ENCODE measurements at places on chromosomes 1 and 21.

- DNase-seq, result no peak
Observed at GRCh38 chr1:52614671-52615070, 12.5 kb downstream of the GPX7 start.

DNA sequence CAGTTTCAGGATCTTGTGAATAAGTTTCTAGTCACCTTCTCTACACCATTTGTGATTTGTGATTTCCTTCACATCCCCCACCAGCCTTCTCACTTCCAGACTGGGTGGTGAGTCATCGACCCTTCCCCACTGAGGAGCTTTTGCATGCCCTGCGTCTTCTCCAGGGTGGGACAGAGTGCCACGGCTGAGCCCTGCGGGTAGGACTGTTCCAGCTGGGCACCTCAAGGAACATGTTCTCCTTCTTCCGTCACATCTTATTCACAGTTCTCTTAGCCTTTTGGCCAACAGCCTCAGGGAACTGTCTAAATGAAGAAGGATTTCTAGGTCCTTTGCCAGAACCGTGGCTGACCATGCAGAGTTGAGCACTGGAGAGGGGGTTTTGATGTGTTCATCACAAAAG, 116.5 kb downstream of the TMEM53 start:
- DNase-seq, result no peak

GRCh38 chr1:116001739-116002487, 25.6 kb downstream of the SLC22A15 start:
- no peak for DNase-seq

GRCh38 chr1:20192871-20193411, 6.6 kb upstream of the PLA2G2C start:
- no peak for DNase-seq

DNA sequence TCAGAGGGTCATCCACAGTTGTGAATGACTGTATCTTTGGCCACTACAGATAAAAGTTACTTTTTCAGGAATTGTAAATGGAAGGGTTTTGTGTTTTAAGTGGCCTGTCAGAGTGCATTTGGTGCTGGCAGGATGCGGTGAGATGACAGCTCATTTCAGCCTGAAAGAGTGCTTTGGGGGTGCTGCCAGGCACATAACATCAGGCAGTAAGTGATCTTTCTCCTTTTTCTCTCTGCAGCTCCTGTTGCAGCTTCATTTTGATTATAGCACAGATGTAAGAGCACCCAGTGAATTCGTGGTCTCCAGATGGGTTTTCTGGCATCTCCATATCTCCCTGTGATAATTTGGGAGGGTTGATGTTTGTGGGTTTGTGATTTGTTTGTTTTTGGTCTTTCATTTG, 14.8 kb upstream of the FAM163A start:
- no peak for DNase-seq

DNA sequence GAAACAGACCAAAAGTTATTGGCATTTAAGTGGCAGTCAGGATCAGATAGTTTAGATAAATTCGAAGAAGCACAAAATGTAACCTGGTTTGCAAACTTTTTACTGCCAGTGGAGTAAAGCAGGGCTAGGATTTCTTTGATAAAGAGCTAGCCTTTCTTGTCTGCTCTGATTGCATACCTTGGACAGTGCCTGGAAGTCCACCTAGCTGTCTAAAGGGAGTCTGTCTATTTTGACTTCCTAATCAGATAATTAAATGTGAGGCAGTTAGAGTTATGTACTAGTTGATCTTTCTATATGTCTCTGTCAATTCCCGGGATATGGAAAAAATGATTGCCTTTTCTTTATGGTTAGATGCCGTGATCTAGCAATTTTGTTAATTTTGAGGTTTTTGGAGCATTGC, 4.1 kb downstream of the GPSM2 start:
- no peak for DNase-seq

GRCh38 chr1:91872000-91872399, 14.0 kb downstream of the TGFBR3 start:
- no peak for DNase-seq

DNA sequence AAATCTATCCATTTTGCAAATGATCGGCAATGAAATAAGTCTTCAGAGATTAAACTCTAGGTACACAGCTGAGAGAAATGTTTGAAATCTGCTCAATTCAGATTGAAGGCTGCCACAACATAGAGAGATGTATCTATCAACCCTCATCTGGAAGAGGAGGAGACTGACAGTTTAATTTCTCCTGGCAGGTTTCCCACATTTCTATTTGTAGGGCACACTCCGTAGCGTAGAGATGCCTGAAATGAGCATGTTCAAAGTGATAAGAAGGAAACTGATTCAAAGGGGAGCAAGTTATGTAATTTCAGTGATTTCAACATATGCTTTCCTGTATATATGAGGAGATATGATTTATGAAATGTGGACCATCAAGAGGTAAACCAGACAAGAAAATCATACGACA, 44.1 kb downstream of the NIBAN1 start:
- no peak for DNase-seq

GRCh38 chr1:231527586-231528171, 790 bp upstream of the TSNAX start:
- DNase-seq, result no peak

DNA sequence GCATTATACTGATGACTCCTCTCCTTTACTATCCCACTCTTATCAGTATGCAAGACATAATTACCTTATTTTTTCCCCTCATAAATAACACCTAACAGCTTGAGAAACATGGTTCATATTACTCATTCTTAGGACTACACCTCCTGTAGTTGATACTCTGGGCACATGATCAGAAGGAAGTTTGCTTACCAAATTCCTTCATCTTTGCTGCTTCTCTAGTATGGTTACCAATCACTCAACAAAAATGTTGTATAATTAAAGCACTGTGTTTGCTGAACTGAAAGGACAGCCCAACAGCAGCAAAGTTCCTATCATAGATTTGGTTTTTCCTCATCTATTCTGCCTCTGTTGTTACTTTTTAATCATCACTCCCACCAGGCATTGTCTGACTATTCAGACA, 586.3 kb downstream of the LRRIQ3 start:
- no peak for DNase-seq

DNA sequence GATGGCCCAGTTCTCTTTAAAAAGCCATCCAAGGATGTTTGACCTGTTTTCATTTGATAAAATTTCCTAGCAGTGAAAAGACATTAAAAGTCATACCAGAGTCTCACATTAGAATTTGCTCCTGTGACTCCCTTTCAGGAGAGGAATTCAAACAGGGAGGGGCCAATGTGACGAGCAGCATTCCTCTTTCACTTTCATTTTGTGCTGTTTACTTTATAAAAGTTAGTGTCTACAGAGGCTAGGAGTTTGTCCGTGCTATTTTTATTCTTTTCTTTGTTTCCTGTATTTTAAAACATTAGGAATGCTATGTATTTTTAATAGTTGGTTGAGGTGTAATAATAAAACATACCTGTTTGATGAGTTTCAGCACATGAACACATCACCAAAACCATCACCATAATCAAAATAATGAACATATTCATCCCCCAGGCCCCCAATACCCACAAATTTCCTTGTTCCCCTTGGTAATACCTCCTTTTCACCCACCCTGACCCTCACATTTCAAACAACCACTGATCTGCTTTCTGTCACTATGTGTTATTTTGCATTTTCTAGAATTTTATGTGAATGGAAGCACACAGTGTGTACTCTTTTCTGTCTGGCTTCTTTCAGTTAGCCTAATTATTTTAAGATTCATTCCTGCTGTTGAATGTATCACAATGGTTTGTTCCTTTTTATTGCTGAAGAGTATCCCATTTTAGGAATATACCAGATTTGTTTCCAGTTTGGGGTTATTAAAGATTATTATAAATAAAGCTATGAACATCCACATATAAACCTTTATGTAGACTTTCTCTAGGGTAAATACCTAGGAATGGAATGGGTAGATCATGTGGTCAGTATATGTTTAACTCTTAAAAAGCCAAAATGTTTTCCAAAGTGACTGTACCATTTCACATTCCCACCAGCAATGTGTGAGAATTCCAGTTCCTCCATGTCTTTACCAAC, 129.5 kb downstream of the TENT5C start:
- no peak for DNase-seq

DNA sequence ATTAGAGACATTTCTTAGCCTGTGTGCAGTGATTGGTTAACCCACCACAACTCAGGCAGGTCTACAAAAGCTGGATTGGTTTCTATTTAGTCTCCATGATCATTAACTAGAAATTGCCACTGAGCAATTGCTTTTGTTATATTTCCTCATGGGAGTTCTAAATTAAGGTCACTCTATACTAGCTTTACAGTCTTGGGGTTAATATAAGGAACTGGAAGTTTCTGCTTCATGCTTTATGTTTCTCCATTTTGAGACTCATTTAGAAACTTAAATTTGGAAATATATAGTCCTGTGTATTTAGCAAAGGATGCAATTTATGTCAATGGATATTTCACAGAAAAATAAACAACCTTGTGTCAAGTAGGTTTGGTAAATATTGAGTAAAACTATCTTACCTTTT, 137.5 kb downstream of the HLX start:
- DNase-seq, result no peak

DNA sequence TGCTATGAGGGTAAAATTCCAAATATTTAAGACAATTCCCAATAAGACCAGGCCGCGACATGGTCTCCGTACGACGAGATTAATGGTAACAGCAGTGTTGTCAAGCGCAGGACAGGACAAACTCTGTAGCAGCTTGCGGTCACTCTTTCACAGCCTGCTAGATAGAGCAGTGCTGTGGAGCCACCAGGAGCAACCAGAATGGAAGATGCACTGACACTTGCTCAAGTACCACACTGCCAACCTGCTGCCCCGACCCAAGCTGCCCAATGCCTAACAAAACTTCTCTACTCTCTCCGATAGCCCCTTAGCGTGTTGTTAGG, 636 bp downstream of the WARS2 start:
- DNase-seq, result no peak

GRCh38 chr21:45709173-45709572, 65.6 kb downstream of the PCBP3 start:
- DNase-seq, result no peak

DNA sequence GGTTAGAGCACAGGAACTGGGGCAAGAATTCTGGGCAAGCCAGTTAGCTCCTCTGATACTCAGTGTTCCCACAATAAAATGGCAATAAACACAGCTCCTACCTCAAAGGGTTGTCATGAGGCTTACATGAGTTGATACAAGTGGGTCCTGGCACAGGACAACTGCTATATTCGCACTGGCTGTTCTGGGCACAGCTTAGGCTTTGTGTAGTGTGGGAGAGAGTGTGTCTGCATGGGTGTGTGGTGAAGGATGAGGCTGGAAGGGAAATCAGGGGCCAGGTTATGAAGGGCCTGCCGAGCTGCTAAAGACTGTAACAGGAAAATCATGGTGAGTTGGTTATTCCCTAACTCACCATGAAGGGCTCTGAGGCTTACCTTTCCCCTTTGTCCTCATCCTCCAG, 18.7 kb downstream of the ETV3 start:
- DNase-seq, result no peak

- DNase-seq, result peak; percentile 64
Observed at GRCh38 chr1:185044981-185045813, at the start of gene RNF2. Gene RNF2 (plus strand): TSS chr1:185045558. CDS start chr1:185087554, 41,996 bp downstream.

GRCh38 chr1:233732206-233732605, 118.3 kb downstream of the KCNK1 start:
- DNase-seq, result no peak

DNA sequence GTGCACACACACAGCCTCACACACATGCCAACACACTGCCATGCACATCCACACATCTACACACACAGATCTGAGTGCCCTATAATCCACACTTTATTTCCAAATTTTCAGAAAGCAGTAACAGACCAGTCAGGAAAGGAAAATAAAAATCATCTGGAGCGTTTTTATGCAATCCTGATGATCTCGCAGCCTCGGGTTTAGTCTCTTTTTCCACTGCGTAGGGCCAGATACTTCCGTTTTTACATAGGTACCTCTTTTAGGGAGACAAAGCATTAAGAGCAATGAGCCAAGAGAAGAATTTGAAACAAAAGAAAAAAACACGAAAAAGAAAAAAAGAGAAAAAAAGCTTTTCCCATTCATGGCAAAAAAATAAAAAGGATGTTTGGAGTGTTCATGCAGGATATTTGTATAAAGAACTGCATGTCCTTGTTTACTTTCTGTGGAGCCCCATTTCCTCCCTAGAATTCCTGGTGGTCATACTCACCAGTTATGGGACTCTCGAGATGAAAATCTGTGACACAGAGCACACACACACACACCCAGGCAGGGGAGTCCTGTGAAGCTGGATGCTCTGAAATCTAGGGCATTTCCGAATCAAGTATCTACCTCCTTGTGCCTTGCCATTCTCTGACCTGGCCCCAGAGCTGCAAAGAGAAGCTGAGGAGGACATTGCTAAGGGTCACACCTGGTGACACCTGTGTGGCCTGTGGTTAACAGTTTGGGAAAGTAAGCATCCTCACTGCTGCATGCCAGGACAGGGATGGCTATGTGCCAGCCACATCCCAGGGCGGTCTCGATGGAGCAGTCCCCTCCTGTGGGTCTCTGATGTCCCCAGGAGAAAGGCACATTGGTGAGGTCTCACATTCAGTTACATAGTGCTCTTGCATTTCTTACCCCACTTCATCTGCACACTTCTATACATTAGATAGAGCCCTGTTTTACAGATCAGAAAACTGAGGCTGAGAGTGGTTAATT, 83.6 kb downstream of the RUNX1 start:
- no peak for DNase-seq

- DNase-seq, result no peak
Observed at GRCh38 chr1:188668083-188668482, 1809.6 kb downstream of the BRINP3 start.

- DNase-seq, result no peak
Observed at GRCh38 chr1:172851077-172851476, 192.2 kb downstream of the FASLG start.

DNA sequence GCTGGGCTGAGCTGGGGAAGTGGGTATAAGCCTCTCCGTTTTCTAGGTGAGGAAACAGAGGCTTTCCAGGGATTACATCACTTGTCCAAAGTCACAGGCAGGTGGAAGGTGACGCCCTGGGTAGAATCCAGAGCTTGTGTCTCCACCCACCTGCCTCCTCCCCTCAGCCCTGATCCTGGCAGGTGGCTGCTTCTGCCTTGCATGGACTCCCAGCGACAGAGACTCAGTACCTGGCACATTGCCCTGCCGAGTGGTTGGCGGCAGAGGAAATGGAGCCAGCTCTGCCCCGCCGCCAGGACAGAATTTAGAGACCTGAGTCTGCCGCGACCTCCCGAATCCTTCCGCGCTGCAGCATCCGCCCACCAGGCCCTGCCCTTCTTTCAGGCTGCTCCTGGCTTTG, 2.1 kb downstream of the PLA2G2E start:
- no peak for DNase-seq

GRCh38 chr1:146032631-146033219, 11.2 kb upstream of the HJV start:
- DNase-seq, result no peak

Measured in stimulated activated CD4-positive, alpha-beta T cell treated with anti-CD3 and anti-CD28 coated beads, TNF-alpha, amount 100 ng/mL, for 1 hour (primary cell).